ENCODE measurements at places on chromosomes 11 and 22. TPM values are rescaled to one million over a fixed set of nuclear protein-coding genes. Genes with fewer than 3 reads are reported as not detected.

Gene MORC2
- 23.8 TPM for total RNA-seq

Gene SHANK2
- total RNA-seq: 0.24 TPM

Gene RNH1
- total RNA-seq: 101 TPM

Gene ZNF70
- 4.9 TPM for total RNA-seq

Gene SIPA1
- total RNA-seq: 252 TPM

Gene GRAP2
- total RNA-seq: 4.3 TPM

Gene FADS2
- total RNA-seq: 13.4 TPM
